ENCODE measurements at places on chromosomes 5 and 9.

DNA sequence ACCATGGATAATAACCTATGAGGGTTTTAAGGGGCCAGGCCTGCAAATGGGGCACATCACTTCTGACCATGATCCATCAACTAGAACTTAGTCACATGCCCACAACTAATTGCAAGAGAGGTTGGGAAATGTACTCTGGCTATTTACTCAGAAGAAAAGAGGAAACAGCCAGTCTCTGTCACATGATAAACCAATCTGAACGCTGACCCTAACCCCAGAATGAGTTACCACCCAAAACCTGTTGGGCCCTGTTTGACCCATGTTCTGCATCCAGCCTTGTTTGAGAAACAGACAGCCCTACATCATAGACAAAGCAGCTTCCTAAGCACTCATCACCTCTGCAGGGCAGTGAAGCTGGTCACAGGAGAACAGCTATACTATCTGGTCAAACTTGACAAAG, 5.8 kb downstream of the MACROH2A1 start:
- DNase-seq = no peak

- no peak for DNase-seq
Observed at GRCh38 chr5:137491121-137491520, 8.0 kb downstream of the SPOCK1 start.

GRCh38 chr9:137589441-137590122, 730 bp downstream of the ZMYND19 start:
- DNase-seq = no peak

GRCh38 chr5:17056141-17056631, 120.1 kb upstream of the MYO10 start:
- DNase-seq = no peak

Data from endothelial cell (in vitro differentiated cells).